ENCODE measurements at places on chromosomes 16 and 17.

GRCh38 chr16:81632392-81633146 is 146.5 kb upstream of the PLCG2 start:
- DNase-seq, result peak; percentile 67

DNA sequence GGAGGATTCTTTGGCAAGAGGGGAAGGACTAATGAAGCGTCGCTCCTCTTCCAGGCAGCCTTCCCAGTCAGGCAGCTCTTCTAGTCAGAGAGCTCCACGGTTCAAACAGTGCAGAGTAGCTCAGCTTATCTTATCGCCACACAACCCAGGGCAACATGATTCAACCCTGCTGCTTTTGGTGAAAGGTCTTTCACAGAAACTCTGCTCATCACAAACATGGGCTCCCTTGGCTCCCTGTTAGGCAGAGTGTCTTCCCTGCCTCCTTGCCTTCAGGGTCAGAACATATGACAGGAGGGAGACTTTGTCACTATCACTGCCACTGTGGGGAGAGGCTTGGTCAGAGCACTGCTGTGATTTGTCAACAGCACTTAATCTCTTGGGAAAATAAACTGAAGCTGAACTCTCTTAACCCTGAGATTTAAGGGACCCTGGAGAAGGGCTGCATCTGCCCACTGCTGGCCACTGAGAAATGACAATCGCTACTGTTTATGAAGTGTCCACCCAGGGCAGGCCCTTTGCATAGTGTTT is 6.9 kb upstream of the SLC13A2 start:
- no peak for DNase-seq

GRCh38 chr17:35731239-35731916 is at the start of gene RASL10B:
RASL10B (plus strand) TSS chr17:35731639; CDS start chr17:35735185, 3,546 bp downstream.
- no peak for DNase-seq

GRCh38 chr16:29726845-29727377 is 18.9 kb downstream of the C16orf54 start:
- DNase-seq, result no peak

DNA sequence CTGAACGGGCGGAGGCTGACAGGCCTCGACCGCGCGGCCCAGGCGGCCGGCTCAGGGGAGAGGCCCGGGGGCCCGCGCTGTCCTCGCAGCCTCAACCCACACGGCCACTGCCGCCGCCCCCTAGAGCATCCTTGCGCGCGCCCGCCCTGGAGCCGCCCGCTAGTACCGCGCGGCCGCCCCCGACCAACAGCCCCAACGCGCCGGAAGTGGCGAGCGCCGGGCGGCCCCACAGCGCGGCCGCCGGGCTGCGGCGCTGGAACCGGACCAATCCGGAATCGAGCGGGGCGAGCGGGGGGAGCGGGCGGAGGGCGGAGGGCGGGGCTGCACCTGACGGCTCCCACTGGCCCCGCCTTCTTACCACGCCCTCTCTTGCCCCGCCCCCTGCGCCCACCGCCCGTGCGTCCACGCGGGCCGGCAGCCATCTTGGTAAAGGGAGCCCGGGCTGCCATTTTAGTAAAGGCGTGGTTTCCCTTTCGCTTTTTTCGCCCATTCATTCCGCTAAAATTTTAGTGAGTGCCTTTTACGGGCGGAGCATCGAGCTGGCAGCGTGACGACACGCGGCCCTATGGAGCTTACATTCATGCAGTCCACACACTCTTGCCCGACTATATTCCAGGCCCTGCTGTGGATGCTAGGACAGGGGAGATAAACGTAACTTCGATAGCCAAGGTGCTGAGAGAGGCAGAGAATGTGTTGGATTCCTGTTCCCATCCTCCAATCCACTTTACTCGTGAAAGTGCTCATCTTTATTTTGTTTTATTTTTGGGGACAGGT is at the start of gene XPO6:
Gene XPO6 (minus strand): TSS at position 208 of the 774 bp plus-strand sequence. CDS start 597 bp downstream, outside the sequence.
- DNase-seq, result peak; percentile 94

GRCh38 chr17:77191244-77191643 is 50.5 kb downstream of the SEC14L1 start:
- no peak for DNase-seq

DNA sequence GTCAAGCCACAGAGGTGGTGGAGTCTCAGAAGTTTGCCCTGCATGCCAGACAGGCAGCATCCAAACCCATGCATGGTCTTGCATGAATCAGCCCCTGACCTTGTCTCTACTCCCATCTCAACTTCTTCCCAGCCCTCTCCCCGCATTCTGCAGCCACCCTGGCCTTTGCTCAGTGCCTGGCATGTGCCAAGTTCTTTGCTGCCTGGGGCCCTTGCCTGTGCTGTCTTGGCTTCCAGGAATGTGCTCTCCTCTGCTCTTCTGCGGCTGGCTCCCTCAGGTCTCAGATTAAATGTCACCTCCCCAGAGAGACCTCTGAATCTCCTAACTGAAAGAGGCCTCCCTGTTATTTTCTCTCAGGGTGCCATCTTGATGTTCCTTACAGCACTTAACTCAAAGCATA is 17.6 kb downstream of the DRC3 start:
- no peak for DNase-seq

- no peak for DNase-seq
Observed at GRCh38 chr16:30927789-30928378, 4.5 kb downstream of the FBXL19 start.

GRCh38 chr16:987906-988305 is 6.3 kb downstream of the SOX8 start:
- no peak for DNase-seq

DNA sequence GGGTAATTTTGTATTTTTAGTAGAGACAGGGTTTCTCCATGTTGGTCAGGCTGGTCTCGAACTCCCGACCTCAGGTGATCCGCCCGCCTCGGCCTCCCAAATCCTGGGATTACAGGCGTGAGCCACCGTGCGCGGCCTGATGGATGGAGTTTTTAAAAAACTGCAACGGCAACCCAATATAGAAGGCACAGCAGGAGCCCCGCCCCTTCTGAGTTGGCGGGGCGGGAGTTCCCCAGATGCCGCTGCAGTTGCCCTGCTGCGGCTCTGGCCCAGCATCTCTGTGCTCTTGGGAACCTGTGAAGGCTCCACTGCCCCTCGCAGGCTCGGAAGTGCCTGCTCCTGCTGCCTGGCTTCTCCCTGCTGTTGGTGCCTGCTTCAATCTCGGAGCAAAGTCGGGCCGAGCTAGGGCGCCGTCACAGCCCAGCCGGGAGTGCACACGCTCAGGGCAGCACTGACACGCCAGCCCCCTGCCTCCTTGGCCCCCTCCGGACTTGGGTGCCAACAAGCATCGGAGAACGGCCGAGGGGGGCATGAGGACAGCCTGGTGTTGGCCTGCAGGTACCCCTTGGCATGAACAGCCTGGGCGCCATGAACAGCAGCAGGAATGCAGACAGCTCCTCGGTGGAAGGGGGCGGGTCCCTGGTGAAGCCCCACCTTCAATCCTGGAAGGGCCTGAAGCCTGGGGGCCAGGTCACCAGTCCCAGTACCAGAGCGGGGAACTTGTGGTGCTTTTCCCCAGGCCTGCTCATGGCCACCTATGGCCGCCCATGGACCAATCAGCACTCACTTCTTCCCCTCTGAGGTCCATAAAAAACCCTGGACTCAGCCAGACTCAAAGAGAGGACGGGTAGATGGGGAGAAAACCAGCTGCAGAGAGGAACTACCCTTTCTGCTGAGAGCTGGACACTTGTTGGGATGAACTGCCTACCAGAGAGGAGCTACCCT is 2.3 kb upstream of the NT5M start:
- DNase-seq, result no peak

DNA sequence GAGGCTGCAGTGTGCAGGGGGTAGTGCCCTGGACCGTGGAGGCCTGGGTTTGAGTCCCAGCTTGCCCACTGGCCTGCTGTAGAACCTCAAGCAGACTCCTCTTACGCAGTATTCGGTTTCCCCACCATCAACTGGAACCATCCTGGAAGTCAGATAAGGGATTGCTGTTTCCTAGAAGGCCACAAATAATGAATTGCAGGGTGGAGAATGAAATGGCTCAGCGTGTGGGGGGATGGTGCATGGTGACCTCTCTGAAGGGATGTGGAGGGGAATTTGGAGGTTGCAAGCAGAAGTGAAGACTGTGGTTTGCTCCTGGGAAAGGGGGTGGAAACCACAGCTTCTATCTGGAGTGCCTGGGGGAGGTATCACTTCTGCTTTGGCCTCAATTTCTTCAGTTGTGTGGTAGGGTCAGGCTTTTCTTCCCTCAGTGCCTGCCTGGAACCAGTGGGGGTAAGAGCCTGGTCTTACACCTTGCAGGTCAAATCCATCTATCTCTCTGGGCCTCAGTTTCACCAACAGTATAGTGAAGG is 1.7 kb downstream of the ADGRG5 start:
- DNase-seq, result peak; percentile 91

DNA sequence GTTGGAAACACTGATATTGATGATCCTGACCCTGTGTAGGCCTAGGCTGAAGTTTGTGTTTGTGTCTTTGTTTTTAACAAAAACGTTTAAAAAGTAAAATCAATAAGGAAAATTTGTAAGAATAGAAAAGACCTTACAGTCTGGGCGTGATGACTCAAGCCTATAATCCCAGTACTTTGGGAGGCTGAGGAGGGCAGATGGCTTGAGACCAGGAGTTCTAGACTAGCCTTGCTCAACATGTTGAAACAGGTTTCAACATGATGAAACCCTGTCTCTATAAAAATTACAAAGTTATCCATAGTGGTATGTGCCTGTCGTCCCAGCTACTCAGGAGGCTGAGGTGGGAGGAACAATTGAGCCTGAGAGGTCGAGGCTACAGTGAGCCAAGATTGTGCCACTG is 18.3 kb upstream of the TOM1L1 start:
- DNase-seq, result no peak

DNA sequence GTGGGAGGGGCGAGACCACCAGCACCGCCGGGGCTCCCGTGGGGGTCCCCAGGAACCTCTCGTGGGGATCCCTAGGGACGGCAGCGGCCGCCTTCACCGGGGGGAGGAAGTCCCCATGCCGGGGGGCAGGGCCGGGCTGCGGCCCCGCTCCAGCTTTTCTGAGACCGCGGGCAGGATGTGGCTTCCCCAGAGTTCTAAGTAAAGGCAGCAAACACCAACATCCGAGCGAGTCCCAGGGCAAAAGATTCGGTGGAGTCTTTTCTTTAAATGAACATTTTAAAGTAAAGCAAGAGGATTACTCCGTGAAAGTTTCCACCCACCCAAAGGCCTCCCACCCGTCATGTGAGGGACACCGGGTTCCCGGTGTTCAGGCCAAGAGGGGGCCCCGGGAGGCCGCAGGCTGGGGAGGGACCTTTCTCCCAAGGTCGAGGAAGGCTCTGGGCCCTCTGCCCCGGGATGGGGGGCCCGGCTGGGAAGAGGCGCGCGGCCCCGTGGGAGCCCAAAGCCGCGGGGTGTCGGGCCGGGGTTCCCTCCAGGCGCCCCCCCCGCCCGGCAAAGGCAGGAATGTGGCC is 137.2 kb upstream of the RPH3AL start:
- no peak for DNase-seq

DNA sequence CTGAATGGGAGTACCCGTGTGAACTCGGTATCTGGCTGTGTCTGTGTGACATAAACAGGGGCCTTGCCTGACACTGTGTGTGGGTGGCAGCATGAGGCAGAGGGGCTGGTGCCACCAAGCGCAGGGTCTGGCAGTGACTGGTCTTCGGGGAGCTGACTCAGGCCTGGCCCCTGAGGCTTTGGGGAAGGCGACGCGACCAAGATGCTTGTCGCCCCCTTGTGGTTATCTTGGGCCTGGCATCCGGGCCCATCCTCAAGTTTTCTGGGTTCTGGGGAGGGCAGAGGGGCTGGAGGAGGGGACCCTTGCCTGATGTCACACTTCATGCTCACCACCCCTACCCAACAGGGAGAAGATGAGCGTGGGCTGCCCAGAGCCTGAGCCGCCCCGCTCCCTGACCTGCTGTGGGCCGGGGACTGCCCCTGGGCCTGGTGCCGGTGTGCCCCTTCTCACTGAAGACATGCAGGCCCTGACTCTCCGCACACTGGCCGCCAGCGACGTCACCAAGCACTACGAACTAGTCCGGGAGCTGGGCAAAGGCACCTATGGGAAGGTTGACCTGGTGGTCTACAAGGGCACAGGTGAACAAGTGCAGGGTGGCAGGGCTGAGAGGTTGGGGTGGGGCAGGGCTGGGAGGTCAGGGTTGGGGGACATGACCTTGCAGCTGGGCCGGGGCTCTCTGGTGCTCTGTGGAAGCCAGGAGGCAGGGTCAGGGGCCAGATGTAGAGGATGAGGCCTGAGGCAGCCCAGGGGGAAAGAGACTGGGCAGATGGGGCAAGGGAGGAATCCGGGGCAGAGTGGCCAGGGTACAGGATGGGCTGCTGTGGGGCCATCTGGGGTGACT is 24.9 kb downstream of the SBK1 start:
- peak; percentile 30 for DNase-seq

- DNase-seq, result no peak
Observed at GRCh38 chr17:64392300-64392699, 1.6 kb upstream of the PECAM1 start.

GRCh38 chr17:32497431-32498205 is 10.8 kb downstream of the CDK5R1 start:
- no peak for DNase-seq

DNA sequence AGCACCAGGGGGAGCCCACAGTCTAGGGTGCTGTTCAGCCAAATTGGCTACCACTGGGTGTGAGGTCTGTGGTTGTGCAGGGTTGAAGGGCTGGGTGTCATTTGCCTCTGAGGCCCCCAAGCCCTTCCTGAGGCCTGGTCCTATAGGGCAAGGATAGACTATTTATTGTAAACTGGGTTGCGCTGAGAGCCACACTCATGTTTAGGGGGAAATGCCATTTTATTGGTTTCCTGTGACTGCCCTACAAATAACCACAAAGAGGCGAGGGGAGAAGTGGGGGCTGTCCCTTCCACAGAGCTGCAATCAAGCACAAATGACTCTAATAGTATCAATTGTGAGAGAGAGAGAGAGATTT is 3.6 kb upstream of the ZCCHC14 start:
- DNase-seq, result no peak

- peak; percentile 29 for DNase-seq
Observed at GRCh38 chr17:40480501-40481003, 20.9 kb downstream of the TNS4 start.

All from GDM1 (cell line).